HT1080 (cell line): ENCODE measurements at places on chromosomes 7 and 10. TPM values are rescaled to one million over a fixed set of nuclear protein-coding genes. Genes with fewer than 3 reads are reported as not detected.

DNA sequence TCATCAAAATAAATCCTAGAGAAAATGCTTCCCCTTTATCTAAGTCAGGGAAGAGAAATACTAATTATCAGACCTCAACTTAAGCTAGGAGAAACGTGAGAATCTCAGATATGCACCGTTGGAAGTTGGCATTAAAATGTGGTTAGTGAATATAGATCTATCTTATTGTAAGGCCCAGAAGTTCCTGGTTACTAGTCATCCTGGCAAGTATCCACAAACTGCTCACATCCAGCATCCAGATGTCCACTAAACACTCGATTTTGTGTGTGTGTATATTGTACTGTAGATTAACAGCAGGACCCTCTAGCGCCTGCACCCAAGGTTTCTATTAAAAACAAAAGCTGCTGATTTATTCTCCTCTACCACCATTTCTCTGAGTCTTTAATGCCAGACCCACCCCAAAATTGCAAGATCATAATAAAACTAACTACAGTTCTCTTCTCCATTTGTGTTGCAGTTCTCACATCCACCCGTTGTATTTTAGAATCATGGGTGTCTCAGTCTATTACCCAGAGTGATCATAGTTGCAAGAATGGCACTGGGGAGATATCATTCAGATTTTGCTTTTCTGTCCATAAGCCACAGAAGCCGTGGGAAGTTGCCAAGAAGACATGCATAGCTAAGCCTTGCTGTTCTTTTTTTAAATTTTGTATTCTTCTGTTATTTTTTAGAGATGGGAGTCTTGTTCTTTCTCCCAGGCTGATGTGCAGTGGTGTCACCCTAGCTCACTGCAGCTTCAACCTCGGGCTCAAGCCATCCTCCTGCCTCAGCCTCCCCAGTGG is 165.4 kb downstream of the KIAA1217 start:
- no peak for DNase-seq

The LRRC17 gene
- 17.0 and 20.8 TPM in 2 replicates for total RNA-seq

DNA sequence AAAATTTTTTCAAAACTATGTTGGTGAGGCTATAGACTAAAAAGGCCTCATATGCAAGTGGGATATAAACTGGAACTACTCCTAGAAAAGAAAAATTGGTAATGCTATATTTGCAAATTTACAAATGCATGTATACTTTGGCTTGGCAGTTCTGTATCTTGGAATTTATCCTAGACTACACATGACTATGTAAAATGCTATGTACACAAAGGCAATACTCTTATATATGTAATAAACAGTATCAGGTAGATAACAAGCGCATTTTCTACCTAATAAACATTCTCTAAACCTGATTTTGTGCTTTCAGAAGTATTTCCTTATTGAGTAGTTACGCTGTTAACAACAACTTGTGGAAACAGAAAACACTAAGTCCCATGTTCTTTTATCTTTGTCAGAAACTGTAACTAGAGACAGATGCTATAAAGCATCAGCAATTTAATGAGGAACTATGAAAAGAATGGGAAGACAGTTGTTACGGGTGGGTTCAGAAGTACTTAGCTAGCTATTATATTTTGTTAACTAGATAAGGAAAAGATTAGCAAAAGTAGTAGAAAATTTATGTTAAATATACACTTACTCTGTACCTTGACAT is 107.8 kb downstream of the ARHGAP12 start:
- DNase-seq = no peak

The AS3MT gene
- 0.14 TPM in 1 of 2 replicates, not detected in the other for total RNA-seq

The ADCYAP1R1 gene
- total RNA-seq = 0.14 and 1.4 TPM in 2 replicates

The CCL24 gene
- total RNA-seq = not detected in 2 replicates

- DNase-seq = no peak
These were observed 133.2 kb downstream of the VPS50 start for GRCh38 chr7:93365341-93365740.

The STEAP4 gene
- total RNA-seq = not detected in 2 replicates

DNA sequence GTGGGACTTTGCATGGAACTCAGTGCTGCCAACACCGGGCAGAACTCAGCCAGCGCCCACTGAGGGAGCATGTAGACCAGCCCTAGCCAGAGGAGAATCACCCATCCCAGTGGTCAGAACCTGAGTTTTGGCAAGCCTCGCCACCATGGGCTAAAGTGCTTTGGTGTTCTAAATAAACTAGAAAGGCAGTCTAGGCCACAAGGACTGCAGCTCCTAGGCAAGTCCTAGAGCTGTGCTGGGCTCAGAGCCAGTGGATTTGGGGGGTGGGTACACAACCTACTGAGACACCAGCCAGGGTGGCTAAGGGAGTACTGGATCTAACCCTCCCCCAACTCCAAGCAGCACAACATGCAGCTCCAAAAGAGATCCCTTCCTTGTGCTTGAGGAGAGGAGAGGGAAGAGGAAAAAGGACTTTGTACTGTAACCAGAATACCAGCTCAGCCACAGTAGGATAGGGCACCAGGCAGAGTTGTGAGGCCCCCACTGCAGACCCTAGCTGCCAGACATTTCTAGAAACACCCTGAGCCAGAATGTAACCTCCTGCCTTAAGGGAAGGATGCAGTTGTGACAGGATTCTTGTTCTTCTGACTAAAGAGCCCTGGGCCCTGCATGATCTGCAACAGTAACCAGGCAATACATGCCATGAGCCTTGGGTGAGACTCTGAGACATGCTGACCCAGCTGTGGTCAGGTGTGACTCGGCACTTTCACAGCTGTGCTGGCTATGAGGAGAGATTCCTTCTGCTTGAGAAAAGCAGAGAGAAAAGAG is 24.4 kb downstream of the GSDME start:
- peak; percentile 68 for DNase-seq

DNA sequence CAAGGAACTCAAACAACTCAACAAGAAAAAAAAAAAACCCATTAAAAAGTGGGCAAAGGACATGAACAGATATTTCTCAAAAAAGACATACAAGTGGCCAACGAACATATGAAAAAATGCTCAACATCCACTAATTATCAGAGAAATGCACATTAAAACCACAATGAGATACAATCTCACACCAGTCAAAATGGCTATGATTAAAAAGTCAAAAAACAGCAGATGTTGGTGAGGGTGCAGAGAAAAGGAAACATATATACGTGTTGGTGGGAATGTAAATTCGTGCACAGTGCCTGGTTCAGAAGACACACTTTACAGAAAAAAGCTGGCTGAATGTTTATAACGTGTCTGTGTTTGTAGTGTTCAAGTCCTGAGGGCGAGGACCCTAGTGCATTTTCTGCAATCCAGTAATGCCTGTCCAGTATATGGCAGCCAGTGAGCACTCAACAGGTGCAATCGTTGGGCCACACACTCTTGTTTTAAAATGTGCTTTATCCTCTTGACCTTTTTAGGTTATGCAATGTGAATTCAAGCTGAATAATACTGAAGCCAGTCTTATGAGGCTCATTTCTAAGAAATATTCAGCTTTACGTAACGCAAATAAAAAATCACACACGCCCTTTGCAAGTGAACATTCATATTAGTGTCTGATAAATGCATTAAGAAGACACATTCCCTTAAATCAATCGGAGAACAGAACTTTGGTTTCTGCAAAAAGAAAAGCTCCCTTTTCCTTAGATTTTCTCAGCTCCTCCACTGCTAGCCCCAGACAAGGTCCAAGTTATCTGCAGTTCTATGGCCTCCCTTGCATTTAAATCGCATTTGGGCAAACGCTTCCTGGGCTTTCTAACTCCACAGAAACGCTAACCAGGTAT is 813 bp upstream of the MTURN start:
- no peak for DNase-seq

GRCh38 chr10:123202506-123202905 is 48.3 kb downstream of the BUB3 start:
- no peak for DNase-seq

The CPSF4 gene
- total RNA-seq = 49.6 and 63.8 TPM in 2 replicates

DNA sequence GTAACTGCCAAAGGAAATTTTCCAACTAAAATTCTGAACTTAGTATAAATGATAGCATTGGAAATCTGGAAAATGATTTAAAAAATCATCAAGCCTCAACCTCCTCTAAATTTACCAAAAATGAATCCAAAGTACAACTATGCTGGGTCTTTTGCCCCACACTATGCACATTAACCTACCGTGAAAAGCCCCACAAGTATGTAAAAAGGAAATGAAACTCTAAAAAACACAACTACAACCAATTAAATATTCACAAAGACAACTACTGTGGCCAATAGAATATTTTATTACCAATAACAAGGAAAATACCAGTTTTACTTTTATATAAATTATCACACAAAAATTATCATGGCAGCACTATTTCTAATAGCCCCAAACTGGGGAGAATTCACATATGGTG is 19.3 kb downstream of the EIF3A start:
- no peak for DNase-seq

The RPEL1 gene
- total RNA-seq = not detected in 2 replicates
